ENCODE measurements at places on chromosomes 11 and 22.

- DNase-seq, result no peak
These were observed 9.3 kb upstream of the CD3E start for GRCh38 chr11:118295199-118295598.

- peak; percentile 15 for DNase-seq
These were observed 15.7 kb downstream of the CRTAM start for GRCh38 chr11:122853971-122854446.

GRCh38 chr22:44460691-44461375 lies 37.2 kb downstream of the RTL6 start:
- DNase-seq, result peak; percentile 39

DNA sequence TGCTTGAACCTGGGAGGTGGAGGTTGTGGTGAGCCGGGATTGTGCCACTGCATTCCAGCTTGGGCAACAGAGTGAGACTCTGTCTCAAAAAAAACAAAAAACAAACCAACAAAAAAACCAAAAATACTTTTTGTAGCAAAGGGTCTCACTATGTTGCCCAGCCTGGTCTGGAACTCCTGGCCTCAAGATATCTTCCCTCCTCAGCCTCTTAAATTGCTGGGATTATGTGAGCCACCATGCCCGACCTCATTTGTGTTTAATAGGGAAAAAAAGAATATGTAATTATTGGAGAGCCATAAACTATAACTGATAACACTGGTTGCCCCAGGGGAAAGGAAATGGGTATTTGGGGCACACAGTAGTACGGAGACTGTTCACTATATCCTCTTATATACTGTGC lies 19.7 kb downstream of the UVRAG start:
- no peak for DNase-seq

GRCh38 chr22:46613606-46614021 lies 6.6 kb upstream of the GRAMD4 start:
- no peak for DNase-seq

DNA sequence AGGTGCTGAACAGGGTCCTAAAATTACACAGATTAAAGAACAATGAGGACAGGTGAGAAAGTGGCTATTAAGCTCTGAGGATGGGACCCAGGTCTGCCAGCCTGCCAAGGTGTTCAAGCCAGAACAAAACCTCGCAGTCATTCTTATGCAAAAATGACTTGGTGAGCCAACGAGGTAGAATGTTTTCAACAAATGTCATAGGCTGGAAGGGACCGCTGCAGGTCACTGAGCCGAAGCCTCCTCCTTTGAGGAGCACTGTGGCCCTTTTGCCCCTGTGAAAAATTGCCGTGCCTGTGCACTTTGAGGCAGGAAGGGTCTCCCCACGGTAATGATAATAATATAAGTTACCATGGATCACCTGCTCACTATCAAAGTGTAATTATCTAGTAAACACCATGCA lies 216.2 kb downstream of the DSCAML1 start:
- DNase-seq, result no peak

DNA sequence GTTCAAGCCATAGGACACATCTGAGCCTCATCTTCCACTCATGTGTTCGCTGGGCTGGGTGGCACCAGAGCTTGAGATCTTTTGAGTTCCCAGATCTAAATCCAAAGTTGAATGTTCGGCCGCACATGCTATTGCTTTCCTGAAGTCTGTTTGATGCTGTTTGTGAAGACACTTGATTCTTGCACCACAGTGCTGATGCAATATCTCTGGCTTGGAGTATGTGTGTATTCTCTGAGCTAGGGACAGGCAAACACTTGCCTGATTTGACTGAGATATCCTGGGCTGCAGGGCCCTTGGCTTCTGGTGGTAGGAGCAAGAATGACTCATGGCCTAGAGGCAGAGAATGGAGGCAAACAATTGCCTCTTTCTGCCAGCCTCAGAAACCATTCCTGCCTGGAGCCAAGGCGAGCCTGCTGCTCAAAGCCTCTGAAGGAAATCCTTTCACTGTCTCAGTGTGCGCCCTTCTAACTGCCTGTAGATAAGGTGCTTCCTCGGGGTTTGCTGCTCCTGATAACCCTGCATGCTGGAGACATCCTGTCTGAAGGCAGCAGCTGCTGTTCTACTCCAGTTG lies 73.0 kb downstream of the CYB5R2 start:
- DNase-seq, result no peak

- no peak for DNase-seq
These were observed 41.7 kb upstream of the NUP160 start for GRCh38 chr11:47889714-47890441.

- DNase-seq, result no peak
These were observed 8.2 kb upstream of the P2RY2 start for GRCh38 chr11:73209892-73210291.

DNA sequence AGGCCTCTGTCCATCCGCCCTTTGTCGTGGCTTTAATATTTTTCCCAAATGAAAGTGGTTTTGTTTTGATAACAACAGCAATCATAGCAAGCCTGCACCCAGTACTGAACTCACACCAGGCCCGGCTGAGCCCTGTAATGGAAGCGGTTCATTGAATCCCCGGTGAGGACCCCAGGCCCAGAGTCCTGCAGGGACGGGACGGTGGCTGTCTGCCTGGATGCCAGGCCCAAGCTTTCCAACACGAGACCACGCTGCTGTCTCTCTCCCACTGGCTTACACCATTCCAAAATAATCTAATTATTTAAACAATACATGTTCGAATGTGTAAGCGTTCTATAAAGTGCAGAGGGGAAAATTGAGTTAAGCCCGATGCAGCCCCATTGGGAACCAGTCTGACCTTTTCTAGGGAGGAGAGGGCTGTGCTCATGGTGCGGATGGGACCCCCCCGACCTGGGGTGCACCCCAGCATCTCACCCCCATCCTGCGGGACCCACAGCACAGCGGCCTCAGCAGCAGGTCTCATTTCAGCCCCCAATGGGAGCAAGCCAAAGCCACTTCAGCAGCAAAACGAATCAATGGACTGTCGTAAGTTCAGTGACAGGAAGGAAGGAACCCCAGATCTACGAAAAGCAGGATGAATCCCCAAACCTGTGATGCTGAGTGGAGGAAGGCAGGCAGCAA lies 1046.9 kb downstream of the BRD1 start:
- DNase-seq, result no peak

GRCh38 chr22:17922925-17923903 lies 101.1 kb downstream of the MICAL3 start:
- DNase-seq, result no peak

DNA sequence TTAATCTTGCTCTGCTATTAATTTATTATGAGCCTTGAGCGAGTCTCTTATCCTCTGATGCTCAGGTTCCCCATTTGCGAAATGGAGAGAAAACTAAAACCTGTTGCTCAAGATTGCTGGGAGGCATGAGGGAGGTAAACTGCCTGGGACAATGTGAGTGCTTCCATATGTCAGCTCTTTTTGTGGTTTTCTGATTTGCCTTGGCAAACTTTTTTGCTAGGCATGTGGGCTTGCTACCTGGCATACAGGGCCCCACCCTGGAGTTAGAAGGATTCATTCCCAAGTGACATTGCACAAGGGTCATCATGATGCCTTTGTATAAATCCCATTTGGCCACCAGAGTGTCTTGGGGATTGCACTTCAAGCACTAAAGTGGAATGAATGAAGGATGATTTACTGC lies 22.4 kb downstream of the TSPAN18 start:
- DNase-seq, result no peak
